ENCODE measurements at places on chromosomes 6 and 20. TPM values are rescaled to one million over a fixed set of nuclear protein-coding genes. Genes with fewer than 3 reads are reported as not detected.

DNA sequence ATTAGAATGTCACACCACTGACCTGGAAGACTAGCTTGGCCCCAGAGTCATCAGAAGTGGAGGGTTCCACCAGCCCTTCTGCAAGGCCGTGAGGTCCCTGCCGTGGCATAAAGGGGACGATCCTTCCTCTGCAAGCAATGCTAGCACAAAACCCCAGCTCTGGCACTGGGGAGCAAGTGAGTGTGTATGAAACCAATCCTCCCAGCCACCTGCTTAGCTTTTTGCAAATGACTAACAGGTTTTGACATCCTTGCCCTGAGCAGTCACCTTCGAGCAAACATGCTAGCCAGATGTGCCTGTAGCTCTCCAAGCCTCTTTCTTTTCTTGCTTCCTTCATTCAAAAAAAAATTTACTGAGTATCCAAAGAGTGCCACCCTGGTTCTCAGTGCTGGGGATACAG is 8.6 kb downstream of the SULF2 start:
- H3K27me3 ChIP-seq: peaks cover 6% of the 10 kb centered on the region
- no peaks in the 10 kb centered on the region for H3K4me1 ChIP-seq
- H3K36me3 ChIP-seq: no peaks in the 10 kb centered on the region
- H3K27ac ChIP-seq: no peak overlapping the region
- no peak overlapping the region for H3K4me3 ChIP-seq

DNA sequence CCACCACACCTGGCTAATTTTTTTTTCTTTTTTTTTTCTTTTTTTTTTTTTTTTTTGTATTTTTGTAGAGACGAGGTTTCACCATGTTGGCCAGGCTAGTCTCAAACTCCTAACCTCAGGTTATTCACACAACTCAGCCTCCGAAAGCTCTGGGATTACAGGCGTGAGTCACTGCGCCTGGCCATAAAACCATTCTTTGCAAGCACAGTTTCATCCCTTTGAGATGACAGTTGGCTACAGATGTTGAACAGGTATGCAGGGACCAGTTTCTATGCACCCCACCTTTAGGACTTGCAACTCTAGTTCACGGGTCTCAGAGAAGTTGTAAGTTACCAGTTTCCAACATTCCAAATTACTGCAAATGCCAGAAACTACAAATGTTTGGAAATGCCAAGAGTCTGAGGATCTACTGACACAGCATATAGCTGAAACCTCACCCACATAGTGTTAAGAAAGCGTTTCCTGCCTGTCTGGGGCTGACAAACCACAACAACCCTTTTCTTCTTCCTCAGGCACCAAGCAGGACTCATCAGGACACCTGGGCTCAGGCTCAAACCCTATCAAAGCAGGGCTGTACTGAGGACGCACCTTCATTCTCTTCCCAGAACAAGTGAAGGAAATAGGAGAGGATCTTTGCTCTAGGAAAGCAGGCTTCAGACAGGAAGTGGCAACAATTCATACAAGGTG is 22.9 kb downstream of the ARHGAP18 start:
- peaks cover 12% of the 10 kb centered on the region for H3K36me3 ChIP-seq
- peak overlapping the region; percentile 4 for H3K4me3 ChIP-seq
- no peaks in the 10 kb centered on the region for H3K27me3 ChIP-seq
- H3K4me1 ChIP-seq: peaks cover 74% of the 10 kb centered on the region

DNA sequence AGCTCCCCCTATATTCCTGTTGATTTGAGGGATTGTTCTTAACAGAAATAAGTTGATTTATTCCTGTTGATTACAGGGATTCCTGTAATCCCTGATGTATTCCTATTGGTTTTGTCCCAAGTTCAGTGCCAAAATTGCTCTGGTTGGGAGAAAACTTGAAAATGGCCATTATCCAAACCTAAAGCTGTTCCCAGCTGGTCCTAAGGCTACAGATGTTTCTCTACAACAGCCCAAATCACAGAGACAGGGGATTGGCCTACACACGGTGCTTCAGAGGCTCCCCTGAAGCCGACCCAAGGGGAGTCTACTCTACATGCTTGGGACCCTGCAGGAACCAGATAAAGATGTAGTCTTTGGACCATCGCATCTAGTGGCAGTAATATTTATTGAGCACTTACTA is 99.0 kb upstream of the AKAP12 start:
- H3K27ac ChIP-seq: no peak overlapping the region
- peaks cover 16% of the 10 kb centered on the region for H3K27me3 ChIP-seq
- H3K36me3 ChIP-seq: no peaks in the 10 kb centered on the region
- DNase-seq: no peak
- no peaks in the 10 kb centered on the region for H3K4me1 ChIP-seq

DNA sequence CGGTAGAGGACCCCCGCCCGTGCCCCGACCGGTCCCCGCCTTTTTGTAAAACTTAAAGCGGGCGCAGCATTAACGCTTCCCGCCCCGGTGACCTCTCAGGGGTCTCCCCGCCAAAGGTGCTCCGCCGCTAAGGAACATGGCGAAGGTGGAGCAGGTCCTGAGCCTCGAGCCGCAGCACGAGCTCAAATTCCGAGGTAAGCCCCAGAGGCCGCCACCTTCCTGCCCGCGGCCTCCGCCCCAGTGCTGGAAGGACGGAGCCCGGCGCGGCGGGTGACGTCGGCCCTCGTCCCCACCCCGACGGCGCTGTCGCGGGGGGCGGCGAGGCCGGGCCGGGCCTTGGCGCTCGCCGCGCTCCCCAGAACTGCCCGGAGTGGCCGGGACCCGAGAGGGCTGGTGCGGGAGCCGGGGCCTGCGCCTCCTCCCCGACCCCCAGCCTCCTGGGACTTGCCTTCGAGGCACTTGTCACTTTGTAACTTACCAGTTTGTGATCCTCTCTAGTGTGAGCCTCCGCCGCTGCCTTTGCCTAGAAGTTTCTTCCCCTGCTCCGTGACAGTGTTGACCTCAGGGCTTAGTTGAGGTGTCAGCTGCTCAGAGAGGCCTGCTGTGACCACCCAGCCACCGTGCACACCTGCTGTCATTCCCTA is 417 bp downstream of the VAPB start:
- DNase-seq: peak; percentile 59
- H3K36me3 ChIP-seq: peaks cover 30% of the 10 kb centered on the region
- H3K27ac ChIP-seq: peak overlapping the region; percentile 97
- H3K4me3 ChIP-seq: peak overlapping the region; percentile 98

DNA sequence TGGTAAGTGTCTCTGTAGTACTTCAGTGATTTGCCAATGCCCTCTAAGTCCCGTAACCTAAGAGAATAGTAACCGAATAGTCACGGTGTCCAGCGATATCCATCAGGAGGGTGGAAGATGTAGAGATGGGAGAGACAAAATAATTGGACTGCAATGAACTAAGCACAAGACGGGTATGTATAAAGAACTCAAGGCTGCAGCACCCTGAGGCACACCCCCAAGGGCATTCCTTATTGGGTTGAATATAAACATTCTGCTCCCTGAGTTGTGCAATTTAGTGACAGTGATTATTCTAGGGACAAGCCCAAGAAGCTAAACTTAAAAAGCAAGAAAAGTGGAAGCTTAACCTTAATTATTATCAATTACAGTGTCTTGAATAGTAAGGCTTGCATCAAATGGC is 14.6 kb downstream of the DST start:
- no peaks in the 10 kb centered on the region for H3K36me3 ChIP-seq
- H3K27ac ChIP-seq: no peak overlapping the region
- DNase-seq: no peak
- H3K4me3 ChIP-seq: no peak overlapping the region
- H3K4me1 ChIP-seq: no peaks in the 10 kb centered on the region

DNA sequence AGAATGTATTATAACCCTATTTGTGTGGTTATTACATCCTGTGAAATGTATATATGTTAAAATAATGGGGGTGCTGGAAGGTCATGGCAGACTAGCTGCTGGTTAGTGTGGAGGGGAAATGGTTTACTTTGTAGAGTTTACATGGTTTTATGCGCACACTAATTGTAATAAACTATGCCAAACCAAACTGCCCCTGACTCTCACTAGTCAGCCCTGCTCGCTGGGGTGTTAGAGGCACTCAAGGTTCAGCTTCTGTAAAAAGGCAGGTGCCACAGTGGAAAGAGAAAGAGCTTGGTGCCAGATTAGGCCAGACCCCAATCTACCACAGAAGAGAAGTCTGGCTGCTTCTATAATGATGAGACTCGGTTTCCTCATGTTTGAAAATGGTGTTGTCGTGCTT is 52.7 kb downstream of the GOPC start:
- H3K27ac ChIP-seq: peak overlapping the region; percentile 79
- no peaks in the 10 kb centered on the region for H3K27me3 ChIP-seq
- DNase-seq: peak; percentile 62
- H3K36me3 ChIP-seq: peaks cover 2% of the 10 kb centered on the region

DNA sequence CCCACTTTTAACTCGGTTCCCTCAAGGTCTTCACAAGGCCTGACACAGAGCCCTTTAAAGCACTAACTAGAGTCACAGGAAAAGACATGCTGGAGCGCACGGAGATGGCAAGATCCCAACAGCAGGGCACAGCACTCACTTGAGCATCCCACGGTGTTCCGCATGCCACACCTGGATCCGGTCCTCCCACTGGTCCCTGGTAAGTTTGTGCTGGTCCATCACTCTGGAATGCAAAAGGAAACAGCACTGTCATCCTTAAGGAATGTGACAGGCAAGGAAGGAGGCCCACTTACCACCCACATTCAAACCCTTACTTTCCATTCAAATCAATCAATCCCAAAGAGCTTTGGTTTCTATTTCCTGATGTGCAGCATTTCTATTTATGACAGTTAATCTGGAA is 34.7 kb downstream of the EZR start:
- H3K36me3 ChIP-seq: peaks cover 78% of the 10 kb centered on the region
- no peaks in the 10 kb centered on the region for H3K27me3 ChIP-seq
- H3K27ac ChIP-seq: peak overlapping the region; percentile 63

DNA sequence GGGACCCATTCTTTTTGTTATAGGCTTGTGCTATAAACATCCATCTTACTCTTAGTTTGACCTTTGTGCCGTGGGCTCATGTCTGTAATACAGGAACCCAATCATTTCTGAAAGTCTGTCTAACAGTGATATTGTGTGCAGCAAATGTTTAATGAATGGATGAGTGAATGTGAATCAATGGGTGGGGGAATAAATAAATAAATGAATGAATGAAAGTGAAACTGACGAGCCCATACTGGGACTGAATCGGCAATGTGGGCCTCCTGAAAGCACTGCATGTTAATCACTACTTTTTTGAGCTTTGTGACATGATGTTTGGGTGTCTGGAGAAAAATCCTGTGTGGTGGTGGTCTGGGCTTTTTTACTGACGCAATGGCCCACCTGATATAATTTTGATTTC is 175.0 kb downstream of the GMPR start:
- DNase-seq: peak; percentile 55
- H3K36me3 ChIP-seq: peaks cover 9% of the 10 kb centered on the region
- peak overlapping the region; percentile 78 for H3K4me3 ChIP-seq
- H3K27me3 ChIP-seq: no peaks in the 10 kb centered on the region

DNA sequence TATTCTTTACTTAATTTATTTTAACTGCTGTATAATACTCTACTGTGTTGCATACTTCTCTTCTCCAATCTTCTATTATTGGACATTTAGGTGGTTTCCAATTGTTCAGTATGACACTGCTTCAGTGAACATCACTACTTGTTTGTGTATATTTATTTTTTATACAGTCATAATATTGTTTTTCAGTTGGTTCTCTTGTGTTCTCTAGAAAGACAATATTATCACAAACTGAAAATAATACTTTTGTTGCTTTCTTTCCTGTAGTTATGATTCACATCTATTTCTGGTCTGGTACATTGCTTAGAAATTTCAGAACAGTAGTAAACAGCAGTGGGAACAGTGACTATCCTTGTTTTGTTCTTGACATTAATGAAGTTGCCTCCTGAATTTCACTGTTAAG is 62.8 kb upstream of the GTSF1L start:
- H3K4me1 ChIP-seq: peaks cover 16% of the 10 kb centered on the region
- H3K36me3 ChIP-seq: peaks cover 8% of the 10 kb centered on the region
- DNase-seq: no peak
- no peak overlapping the region for H3K4me3 ChIP-seq
- H3K27me3 ChIP-seq: peaks cover 21% of the 10 kb centered on the region
- H3K27ac ChIP-seq: no peak overlapping the region

DNA sequence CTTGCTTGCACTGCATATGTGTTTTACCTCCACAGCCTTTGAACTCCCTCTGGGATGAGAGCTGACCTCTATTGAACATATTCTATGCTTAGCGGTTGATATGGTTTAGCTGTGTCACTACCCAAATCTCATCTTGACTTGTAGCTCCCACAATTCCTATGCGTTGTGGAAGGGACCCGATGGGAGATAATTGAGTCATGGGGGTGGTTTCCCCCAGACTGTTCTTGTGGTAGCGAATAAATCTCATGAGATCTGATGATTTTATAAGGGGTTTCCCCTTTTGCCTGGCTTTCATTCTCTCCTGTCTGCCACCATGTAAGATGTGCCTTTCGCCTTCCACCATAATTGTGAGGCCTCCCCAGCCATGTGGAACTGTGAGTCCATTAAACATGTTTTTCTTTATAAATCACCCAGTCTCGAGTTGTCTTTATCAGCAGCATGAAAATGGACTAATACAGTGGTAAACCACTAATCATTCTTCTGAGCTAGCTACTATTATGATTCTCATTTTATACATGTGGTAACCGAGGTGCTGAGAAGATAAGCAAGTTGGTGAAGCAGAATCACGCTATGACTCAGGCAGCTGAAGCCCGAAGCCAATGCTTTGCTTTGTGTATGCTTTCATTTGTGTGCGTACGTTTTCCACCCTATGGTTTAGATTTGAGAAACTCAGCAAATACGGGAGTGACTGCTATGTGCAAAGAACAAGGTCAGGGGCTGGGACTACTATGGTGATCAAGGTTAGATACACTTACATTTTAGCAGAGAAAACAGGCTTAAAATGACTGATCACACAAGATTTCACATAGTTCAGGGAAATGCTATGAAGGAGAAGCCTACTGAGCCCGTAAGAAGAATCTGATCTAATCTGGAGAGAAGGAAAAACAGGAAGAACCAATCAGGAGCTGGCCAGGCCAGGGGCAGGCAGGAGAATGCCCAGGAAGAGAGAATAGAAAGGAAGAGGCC is 363.5 kb downstream of the ESR1 start:
- no peaks in the 10 kb centered on the region for H3K27me3 ChIP-seq
- peak overlapping the region; percentile 95 for H3K27ac ChIP-seq
- peaks cover 32% of the 10 kb centered on the region for H3K4me1 ChIP-seq

GRCh38 chr6:169800668-169801395 is 49.4 kb downstream of the ERMARD start:
- peak; percentile 30 for DNase-seq
- no peak overlapping the region for H3K27ac ChIP-seq
- no peak overlapping the region for H3K4me3 ChIP-seq
- H3K36me3 ChIP-seq: no peaks in the 10 kb centered on the region
- H3K27me3 ChIP-seq: peaks cover 76% of the 10 kb centered on the region
- peaks cover 34% of the 10 kb centered on the region for H3K4me1 ChIP-seq

The DZANK1 gene
- 2.0 TPM for total RNA-seq

The OLIG3 gene
- 0.18 TPM for total RNA-seq

The C20orf204 gene
- total RNA-seq: 19.0 TPM

The SRSF12 gene
- not detected for total RNA-seq

The GHRH gene
- not detected for total RNA-seq

The SLC26A8 gene
- not detected for total RNA-seq

Data from activated CD8-positive, alpha-beta memory T cell treated with anti-CD3 and anti-CD28 coated beads, Interleukin-2, amount 10 ng/mL, durations not matched to agents 7 days and 5 days (primary cell).